ENCODE measurements at places on chromosomes 1 and 21.
A peak's percentile ranks its signal among the peaks of the same experiment; 100 is the strongest.

DNA sequence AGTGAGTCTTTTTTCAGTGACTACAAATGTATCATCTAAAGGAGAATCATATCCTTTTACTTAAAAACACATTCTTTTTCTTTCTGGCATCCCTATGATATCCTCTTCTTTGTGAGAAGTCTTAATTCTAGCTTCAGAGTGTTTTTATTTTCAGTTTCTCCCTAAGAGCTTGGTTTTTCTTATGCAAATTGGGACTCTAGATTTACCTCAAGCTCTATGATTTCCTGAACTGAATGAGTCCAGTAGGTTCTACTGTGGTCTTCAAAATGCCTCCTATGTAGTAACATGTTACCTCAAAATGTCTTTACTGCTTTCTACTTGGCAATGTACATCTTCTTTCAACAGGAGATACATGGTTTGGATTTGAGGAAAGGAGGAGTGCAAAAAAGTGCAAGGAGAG, 148.2 kb upstream of the C21orf91 start:
- DNase-seq: no peak

DNA sequence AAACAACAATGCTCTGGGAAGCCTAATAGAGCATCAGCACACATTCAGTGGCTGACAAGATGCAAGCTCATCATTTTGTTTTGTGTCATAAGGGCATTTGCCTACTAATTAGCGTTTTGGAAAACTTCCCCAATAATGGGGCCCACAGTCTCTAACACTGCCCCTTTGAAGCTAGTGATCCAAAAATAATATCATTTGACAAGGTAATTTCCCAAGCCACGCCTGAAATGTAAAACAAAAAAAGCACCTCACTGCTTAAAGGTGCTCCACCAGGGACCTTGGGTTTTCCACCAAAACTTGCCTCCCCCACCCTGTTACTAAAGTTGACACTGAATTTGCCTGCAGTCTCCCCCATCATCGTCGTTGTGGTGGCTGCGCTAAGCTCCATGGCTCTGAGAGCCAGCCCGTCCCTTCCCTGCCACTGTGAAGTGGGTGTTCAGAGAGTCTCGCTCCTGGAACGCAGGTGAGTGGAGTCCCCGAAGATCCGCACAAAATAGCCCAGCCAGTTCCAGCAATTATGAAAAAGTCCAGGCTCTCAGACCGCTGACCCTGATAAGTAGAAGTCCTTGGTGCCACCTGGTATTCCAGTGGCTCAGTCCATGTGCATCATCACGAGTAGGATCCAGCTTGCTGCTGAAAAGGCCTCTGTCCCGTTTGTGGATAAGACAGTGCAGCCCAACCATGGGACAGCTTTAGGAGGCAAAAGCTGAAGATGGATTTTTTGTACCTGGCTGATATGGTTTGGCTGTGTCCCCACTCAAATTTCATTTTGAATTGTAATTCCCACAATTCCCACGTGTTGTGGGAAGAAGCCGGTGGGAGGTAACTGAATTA, 52.2 kb downstream of the RAB3GAP2 start:
- DNase-seq: no peak

DNA sequence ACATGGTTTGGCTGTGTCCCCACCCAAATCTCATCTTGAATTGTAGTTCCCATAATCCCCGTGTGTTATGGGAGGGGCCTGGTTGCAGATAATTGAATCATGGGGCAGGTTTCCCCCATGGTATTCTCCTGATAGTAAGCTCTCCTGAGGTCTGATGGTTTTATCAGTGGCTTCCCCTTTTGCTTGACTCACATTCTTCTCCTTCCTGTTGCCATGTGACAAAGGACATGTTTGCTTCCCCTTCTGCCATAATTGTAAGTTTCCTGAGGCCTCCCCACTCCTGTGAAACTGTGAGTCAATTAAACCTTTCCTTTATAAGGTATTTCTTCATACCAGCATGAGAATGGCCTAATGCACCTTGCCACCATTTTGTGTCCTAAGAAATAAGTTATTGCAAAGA, 415.0 kb downstream of the COL11A1 start:
- DNase-seq: no peak

- no peak for DNase-seq
These were observed 13.0 kb upstream of the LRP8 start for GRCh38 chr1:53340660-53341520.

DNA sequence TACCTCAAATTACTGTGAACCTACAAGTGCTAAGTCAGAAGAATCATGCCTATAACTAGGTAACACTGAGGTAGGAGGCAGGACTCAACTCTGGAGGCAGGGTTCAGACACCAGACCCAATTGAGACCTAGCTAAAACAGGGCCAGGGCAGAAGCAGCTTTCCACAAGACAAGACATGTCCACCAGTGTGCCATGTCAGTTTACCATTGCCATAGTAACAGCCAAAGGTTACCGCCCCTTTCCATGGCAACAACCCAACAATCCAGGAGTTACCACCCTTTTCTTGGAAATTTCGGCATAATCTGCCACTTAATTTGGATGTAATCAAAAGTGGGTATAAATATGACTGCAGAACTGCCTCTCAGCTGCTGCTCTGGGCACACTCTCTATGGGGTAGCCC, 432.3 kb downstream of the DPYD start:
- DNase-seq: no peak

GRCh38 chr1:87968197-87968955, 639.7 kb downstream of the LMO4 start:
- DNase-seq: no peak

DNA sequence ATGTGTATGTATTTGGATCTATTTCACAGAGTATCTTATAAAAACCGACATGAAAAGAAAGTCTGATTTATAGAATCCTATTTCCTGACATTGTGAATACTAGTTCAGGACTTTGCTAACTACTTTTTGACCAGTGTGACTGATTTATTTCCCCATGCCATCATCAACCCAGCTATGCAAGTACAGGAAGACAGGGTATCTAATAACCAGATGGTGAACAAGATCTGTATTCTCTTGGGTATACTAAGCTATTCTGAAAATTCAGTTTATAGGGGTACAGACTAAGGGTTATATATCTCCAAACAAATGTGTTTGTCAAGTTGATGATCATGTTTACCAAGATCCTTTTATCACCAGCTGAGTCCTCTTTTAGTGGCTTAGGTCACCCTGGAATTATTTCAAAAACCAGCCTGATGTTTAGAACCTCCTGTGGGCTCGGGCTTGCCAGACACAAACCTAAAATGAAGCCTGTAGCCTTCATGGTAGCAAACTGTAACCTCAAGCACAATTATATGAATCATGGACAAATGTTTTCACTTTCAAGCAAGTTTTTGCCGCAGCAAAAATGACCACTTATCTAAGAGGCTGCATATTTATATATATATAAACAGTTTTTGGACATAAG, 185.1 kb downstream of the FGGY start:
- DNase-seq: no peak

DNA sequence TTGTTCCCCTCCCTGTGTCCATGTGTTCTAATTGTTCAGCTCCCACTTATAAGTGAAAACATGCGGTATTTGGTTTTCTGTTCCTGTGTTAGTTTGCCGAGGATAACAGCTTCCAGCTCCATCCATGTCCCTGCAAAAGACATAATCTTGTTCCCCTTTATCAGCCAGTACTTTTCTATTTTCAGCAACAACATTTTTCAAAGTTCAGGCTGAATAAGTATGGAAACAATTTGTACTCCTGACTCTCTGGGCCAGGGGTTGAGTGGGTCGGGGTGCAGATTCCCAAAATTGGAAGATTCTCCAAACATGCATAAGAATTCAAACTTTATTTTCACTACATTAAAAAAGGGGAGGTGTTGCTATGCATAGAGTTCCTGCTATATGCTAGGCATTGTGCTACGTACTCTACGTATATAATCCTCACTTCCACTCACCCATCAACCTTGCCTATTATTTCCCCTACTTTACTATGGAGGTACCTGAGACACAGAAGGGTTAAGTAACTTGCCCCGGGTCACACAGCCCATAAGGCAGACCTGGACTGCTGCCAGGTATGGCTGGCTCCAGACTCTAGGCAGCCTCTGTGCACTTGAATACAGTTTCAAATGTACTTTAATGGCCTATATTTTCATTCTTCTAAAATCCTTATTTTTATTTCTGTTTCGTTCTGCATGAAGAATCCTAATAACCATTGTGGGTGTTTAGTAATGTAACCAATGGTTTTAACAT, 117.1 kb upstream of the C8B start:
- no peak for DNase-seq

DNA sequence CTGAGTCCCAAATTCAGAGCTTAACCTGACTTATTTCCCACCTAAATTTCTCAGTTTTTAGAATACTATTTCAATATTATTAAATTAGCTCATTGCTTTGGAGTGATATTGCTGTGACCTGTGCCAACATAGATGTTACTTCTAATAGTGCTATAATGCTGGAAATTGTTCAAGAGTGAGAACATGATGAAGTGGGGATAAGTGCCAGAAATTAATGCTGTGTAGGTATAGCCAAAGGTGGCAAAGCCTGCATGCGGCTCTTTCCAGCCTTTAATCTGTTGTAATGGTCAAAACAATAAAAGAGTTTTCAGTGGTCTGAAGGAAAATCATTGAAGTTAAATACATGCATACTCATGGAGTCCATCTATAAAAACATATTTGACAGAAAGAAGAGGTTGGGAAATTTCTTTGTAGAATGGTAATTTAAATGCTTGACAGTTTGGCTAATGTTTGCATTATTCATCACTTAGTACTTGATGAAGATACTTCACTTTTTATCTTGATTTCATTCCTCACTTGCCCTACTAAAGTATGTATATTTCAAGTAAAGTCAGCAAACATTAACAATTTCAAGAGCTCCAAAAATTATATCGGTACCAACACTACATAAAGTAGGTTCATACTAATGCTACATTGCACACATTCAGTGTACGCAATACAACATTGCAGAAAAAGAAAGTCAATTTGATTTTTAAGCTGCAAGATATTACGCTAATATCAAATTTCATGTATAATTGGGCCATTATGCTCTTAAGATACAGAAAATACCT, 82.1 kb downstream of the OLFM3 start:
- DNase-seq: no peak

GRCh38 chr1:41353744-41354143, 7.5 kb upstream of the FOXO6 start:
- DNase-seq: no peak

- no peak for DNase-seq
These were observed 40.4 kb upstream of the ACTRT2 start for GRCh38 chr1:2980849-2981248.

DNA sequence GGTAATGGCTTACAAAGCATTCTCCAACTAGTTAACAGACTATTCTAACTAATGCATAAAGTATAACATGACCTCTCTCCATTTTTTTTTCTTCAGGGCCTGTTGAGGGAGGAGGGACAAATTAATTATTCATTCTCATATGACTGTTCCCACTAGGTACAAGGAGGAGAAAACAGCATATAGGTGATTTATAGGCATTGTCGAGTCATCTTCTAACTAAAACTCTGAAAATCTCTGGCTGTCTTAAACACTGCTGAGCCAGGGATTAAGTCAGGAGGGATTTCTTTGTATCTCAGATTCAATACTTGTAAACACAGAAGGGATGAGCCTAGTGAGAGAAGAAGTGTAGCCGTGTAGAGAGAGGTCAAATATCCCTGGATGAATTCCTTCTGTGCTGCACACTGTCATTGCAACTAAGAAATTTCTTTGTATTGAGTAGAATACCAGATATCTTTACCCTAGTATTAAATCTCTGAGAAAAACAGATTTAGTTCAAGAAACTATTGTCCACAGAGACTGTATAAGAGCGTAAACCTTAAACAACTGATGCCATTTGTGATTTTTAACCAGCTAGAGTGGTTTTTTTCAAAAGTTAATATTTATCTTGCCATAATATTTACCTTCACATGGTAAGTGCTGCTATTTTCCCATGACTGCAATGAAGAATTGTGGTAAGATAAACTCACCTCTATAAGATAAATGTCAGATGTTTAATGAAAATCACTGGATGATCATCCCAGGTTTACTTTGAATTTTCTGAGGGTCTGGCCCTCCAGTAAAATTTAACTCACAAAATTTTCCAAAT, 465.3 kb downstream of the RWDD3 start:
- no peak for DNase-seq

DNA sequence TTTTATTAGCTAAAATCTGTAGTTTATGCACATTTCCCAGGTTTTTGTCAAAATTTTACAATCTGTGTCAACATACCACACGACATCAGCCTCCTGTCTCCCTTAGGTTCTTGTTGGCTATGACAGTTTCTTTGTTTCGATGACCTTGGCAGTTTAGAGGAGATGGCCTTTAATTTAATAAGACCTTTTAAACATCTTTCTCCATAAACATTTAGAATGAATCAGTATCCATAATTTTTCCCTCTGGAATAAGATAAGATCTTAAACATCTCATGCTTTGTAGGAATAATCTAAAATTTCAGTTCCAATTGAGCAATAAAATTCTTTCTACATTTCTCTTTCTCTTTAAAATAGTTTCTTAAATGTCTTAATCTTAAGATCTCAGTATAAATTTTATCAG, 28.7 kb upstream of the DYRK1A start:
- peak; percentile 49 for DNase-seq

GRCh38 chr1:96820671-96821070, 99.1 kb downstream of the PTBP2 start:
- DNase-seq: no peak

GRCh38 chr1:110951161-110951560, 12.6 kb downstream of the LRIF1 start:
- no peak for DNase-seq

DNA sequence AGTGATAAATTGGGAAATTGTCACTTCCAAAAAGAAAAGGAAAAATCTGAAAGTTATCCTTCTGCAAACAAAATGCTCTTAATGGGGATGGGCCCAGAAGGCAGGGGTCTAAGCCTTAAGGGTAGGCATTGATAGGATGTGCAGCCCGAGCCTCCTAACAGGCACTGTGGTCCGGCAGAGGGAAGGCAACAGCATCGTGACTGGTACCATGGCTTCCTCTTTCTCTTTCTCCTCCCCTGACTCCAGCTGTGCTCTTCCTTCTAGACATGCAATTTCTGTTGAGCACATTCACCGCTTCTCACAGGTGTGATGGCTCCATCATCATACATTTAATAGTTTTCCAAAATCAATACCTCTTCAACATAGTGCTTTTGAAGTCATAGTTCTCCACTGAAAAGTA, 91.5 kb downstream of the SELENOF start:
- DNase-seq: no peak

GRCh38 chr1:21822349-21822748, 10.3 kb downstream of the LDLRAD2 start:
- DNase-seq: no peak

GRCh38 chr1:74523873-74524480, 11.6 kb upstream of the LRRC53 start:
- no peak for DNase-seq

Measured in AG09309 (cell line).